Left hindlimb (tissue), 1 donor: ENCODE measurements at places on chromosomes 6 and 20.

DNA sequence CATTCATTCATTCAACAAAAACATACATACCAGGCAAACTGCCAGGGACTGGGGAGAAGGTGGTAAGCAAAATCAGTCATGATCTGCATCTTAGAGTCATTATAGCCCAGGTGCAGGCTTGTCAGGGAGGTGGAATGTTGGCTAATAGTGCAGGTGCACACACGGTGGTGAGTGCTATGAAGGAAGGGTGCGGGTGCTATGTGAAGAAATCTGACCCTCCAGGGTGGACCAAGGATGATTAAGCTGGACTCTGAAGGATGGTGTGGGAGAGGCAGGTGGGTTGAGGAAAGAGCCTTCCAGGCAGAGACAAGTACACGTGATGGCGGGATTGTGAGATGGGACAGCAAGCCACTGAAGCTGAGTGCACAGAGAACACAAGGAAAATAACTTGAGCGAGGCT is 77.4 kb downstream of the B3GAT2 start:
- no peak for DNase-seq

GRCh38 chr20:57682184-57683101 is 27.4 kb downstream of the PMEPA1 start:
- DNase-seq: no peak

DNA sequence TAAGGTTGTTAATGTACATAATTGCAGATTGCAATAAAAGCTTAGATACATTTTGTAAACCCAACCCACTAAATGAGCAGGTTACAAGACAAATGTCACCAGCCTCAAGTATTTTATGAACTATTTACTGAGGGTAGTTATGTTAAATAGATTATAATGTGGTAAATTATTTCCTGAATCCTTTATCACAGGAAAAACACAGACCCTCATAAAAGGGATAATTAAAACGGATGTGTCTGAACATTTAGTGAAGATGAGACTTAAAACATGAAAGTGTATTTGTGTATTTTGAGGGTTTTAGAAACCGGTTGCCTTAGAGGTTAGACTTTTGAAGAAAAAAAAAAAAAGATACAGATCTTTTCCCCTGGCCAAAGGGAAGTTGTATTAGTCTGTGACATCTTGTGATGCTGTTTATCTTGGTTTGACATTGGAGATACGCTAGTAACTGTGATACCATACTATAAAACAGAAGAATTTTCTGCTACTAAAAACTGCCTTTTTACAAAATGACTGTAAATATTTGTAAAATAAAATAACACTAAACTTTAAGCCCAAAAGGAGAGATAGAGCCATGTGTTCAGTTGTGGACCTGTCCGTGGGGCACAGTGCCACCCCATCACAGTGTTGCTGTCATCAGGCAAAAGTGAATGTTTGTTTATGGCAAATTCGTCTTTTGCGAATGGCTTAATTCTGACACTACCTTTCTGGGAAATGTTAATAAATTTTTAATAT is 9.7 kb downstream of the DYNLT1 start:
- no peak for DNase-seq

- DNase-seq: peak; percentile 47
These were observed 64.1 kb downstream of the C6orf118 start for GRCh38 chr6:165245287-165245686.

DNA sequence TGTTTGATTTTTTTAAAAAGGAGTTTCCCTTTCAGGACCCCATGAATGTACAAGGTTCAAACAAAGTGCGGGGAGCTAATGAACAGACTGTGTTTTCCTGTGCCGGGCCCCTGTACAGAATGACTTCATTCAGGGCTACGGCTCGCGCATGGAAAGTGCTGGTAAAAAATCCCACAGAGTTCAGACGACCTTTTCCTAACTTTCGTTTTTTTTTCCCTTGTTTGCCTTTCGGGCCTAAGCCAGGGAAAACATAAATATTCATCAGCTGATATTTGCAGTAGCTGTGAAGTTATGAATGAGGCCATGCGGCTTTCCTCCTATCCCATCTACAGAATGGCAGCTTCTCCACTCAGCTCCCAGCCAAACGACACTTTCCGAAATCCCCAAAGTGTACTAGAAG is 74.0 kb downstream of the HAO1 start:
- DNase-seq: peak; percentile 68

DNA sequence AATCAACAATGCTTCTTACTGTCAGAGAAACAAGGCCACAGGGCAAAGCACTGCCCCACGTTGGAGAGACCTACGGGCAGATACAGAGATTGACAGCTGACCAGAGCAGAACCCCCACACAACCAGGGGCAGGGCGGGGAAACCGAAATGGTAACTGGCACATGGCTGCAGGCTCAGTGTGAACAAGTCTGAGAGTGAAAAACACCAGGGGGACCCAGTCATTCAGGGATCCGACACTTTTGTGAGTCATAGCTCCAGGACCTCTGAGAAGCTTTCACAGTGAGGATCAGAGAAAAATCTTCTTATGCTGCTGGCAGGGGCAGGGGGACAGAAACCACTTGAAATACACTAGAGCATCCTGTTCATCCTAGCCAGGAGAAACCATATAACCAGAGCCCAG is 254.2 kb downstream of the C6orf118 start:
- DNase-seq: no peak

GRCh38 chr6:109738255-109738654 is 47.2 kb downstream of the FIG4 start:
- no peak for DNase-seq

DNA sequence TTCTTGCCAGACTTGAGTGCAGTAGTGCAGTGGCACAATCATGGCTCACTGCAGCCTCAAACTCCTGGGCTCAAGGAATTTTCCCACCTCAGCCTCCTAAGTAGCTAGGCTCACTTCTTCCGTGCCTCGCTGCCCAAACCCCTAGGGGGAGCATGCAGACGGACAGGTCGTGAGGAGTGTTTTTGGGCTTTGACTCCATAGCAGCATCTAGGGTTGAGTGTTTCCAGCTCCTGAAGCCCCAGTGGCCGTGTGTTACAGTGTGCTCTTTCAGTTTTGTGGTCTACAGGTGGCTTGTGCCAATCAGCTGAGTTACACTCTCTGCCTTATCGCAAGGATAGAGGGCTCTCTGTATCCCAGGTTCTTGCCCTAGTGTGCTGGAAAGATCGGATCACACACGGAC is 33.4 kb downstream of the NCOA3 start:
- no peak for DNase-seq
